ENCODE measurements at places on chromosomes 6 and 20.

DNA sequence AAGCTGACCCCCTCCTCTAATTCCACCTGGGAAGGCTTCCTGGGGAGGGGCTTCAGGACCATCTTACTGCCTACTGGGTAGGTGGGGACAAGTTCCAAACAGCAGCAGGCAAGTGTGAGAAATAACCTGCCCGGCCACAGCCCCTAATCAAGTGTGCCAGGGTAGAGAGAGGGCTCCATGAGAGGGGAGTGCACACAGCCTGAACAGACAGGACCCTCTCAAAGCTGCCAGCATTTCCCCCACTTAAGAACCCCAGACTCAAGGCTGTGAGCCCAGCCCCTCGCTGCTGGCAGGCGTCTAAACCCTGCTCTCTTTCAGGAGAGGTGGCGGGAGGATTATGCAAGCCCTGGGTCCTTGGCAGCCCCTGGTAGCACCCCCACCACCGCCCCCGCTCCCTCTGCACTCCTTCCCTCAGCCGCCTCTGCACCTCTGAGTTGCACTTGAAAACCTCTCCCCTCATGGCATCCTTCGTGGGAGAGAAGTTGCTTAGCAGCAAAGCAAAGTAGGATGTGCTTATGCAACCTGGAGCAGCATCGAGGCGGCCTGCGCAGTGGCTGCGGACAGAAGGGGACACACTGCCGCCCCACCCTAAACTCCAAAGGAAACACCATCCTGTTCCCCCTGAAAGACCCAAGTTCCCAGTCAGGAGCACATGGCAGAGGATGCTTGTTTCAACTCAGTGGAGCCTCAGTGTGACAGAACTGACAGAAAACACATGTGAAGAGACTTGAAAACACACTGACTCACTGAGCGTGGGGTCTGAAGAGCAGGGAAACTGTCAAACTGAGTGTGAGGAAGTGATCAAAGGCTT is 10.5 kb downstream of the DDRGK1 start:
- DNase-seq: no peak

DNA sequence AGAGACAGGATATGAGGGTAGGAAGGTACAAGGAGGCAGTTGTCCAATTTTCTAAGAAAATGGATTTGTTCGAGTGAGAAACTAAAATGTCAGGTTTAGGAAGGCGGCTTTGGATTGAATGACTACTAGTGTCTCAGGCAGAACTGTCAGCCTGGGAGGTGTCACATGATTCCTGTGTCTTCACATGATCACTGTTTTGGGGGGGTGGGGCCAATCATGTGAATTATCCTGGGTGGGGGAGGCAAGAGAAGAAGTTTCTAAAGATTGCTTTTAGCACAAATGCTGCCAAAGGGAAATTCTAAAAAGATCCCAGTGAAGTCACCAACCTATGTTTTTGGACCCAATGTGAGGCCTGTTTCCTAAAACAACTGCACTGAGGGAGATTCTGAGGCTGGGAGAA is 2.3 kb downstream of the SIRPA start:
- DNase-seq: peak; percentile 41

DNA sequence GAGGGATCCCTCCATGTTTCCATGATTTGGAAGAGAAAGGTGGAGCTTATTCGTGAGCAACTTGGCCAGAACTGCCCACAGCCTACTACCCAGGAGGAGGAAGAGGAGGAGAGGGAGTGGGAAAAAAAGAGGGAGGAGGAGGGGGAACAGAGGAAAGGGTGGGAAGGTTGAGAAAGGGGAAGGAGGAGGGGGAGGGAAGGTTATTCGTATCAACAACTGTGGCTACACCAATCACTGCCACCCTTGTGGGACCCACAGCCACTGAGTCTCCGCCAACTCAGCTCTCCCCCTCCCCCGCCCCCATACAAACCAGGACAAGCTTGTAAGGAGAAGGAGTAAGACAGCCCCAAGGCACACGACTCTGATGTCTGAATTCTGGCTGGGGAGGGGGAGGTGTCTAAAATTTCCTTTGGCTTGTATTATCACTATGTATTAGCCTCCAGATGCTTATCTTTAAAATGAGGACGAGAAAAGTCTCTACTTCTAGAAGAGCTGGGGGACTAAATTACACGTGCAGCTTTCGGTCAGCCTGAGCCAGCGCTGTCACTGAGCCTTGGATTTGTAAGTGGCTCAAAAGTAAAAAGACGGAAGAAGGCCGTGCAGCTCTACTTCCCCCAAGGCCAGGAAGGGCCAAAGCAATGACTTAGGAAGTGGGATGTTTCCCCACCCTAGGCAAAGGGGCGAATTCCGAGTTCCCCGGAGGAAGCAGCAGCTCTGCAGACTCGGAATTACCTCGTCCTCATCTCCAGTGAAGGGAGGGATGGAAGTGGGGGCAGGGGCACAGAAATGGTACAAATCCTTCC is 1.0 kb downstream of the FKBP1A start:
- peak; percentile 82 for DNase-seq

- peak; percentile 54 for DNase-seq
Measured at GRCh38 chr6:69917834-69918233, 51.5 kb downstream of the COL19A1 start.

DNA sequence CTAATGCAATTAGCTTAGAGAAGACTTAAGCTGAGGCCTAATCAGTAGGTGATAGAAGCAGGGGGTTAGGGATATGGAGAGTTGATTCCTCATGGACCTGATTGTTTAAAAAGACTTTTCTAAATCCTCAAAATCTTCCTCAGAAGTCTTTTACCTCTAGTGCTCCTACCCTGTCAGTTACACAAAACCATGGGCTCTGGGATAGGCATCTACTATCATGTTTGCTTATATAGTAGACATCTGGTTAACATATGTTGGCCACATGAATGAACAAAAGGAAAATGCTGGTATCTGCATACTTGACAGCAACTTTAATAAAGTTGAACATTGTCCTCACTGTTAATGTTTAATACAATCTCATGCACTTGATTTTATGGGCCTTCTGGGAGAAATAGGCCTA is 61.5 kb upstream of the FKBP1C start:
- DNase-seq: no peak

GRCh38 chr20:39645131-39645530 is 683.0 kb downstream of the DHX35 start:
- no peak for DNase-seq

DNA sequence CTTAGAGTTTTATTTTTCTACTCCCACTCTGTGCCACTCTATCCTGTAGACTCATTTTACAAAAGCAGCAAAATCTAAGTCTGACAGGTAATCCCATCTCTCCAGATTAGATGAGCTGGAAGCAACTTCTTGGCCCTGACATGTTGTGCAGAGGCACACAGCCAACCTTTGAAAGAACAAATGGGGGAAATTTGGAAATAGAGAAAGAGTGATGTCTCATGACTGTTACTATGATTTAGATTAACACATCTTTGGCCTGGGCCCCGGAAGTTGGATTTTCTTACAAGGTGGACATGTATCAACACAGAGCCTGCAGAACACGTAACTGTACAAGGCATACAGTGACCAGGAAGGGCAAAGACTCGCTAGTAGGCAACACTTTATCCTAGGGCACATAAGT is 227.7 kb downstream of the MYLK4 start:
- DNase-seq: peak; percentile 23

DNA sequence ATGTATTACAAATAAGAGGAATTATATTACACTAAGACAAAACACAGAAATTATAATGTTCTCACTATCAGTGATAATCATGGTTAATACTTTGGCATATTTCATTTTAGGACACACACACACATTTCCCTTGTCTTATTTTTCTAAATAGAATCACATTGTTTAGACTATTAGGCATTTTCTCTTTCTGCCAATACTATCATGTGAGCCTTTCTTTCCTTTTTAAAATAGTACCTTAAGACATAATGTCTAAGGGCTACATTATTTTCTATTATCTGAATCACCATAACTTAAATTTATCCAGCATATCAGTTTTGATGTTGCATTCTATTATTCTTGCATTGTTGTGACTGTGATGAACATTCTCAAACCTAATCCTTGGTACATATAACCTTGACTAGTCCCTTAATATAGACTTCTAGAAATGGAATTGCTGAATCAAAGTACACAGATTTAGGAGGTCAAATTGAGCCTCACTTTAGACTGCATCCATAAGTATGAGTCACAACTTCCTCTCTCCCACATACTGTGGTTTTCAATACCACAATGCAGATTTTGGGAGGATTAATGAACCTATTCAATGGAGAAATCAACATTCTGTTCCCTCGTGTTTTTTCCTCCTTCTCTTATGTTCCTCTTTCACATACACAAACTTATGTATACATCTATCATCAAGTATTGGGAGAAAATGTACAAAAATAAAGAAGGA is 212.6 kb downstream of the MOXD1 start:
- DNase-seq: peak; percentile 84

- DNase-seq: no peak
Measured at GRCh38 chr6:38021029-38021428, 201.5 kb downstream of the ZFAND3 start.

- no peak for DNase-seq
Measured at GRCh38 chr6:41222513-41222912, 5.6 kb upstream of the TREML4 start.

- no peak for DNase-seq
Measured at GRCh38 chr6:6323352-6323751, 2.9 kb upstream of the F13A1 start.

DNA sequence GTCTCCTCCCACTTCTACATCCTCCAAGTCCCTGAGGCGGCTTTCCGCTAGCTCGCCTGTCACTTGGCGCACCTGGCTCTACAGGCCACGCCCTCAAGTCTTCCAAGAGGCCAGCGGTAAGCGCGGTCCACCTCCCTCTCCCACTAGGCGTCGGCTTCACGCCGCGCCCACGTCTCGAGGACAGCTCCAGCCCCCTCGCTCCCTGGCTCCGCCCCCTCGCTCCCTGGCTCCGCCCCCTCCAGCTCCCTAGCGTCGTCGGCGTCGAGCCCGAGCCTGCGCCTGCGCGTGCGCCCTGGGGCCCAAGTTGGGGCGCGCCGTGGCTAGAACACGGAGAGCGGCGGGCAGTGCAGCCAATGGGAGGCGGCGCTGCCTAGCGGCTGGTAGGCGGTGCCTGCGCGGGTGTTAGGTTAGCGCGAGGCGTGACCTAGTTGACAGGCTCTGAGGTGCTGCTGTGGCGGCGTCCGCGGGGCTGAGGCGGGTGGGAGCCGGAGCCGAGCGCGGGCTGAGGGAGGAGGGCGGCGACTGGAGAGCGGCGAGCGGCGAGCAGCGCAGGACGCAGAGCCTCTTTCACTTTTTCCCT is at the start of gene MACROD2:
Gene MACROD2 (plus strand): TSS at position 431 of the 580 bp plus-strand sequence.
- peak; percentile 73 for DNase-seq

- DNase-seq: no peak
Measured at GRCh38 chr6:31307669-31308049, 35.8 kb upstream of the HLA-C start.

- DNase-seq: peak; percentile 36
Measured at GRCh38 chr20:10581823-10582222, 92.0 kb downstream of the JAG1 start.

DNA sequence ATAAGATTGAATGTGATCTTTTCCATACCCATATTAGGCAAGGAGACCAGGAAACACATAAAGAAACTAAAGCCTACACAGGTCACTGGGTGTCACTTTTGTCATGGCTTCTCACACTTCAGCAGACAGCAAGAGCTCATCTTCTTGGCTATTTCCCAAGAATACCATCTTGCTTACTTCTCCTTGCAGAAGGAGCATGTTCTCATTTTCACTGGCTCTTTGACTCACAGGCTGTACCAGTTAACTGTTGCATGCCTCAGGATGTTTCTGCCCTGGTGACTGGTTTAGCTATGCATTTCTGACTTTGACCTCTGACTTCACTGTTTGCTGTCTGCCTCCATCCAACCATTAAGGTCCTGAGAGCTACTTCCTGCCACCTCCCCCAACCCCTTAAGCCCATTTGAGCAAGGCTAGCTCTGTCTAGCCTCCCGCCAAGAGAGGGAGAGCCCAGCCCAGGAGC is 40.3 kb upstream of the OGFRL1 start:
- DNase-seq: peak; percentile 60

GRCh38 chr6:170189236-170189635 is 101.6 kb downstream of the DLL1 start:
- DNase-seq: no peak

DNA sequence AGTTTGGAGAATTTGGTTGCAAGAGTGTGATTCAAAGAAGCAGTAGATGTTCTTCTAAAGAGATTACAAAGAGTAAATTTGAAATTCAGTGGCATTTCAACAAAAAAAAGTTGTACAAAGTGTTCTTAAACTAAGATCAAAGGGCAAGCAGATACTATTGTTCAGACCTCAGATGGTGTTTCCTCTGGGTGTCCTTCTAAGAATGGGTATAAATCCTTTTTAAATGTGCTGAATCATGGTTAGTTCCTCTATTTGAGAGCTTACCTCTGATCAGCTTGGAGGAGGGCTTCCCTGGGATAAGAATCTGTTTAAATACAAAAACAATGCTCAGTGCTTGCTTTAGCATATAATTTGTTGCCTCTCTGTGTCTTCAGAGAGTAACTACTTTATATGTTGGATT is 6.3 kb downstream of the BMP6 start:
- DNase-seq: peak; percentile 84

- DNase-seq: no peak
Measured at GRCh38 chr6:14149739-14150130, 32.2 kb downstream of the CD83 start.

DNA sequence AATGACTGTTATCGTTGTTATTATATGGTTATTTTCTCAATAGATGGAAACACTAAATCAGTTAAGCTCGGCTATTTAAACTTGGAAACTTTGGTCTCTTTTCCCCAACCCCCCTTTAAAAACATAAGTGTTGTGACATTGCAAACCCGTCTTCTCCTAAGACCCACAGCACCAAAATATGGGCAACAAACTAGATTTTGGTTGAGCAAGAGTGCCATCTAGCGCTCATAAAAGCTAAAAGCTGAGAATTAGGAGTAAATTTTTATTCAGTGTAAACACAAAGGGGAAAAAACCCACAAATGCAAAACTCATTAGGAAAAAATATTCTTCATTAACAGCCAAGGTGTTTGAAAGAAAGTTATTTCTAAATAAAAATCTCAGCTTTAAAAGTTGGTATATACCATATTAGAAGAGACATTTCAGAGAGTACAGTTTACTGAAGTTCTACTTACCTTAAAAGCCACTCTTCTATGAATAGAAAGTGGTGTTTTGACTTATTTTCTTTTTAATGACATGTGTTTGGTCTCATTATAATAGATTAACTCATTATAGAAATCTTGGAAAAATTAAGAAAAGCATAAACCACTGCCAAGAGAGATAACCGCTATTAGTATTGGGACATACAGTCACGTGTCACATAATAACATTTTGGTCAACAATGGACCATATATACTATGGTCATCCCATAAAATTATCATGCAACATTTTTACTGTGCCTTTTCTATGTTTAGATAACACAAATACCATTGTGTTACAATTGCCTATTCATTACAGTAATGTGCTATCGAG is 21.1 kb downstream of the SESN1 start:
- peak; percentile 88 for DNase-seq
